Chondrocyte (in vitro differentiated cells): ENCODE measurements at places on chromosomes 4 and X. TPM values are rescaled to one million over a fixed set of nuclear protein-coding genes. Genes with fewer than 3 reads are reported as not detected.

DNA sequence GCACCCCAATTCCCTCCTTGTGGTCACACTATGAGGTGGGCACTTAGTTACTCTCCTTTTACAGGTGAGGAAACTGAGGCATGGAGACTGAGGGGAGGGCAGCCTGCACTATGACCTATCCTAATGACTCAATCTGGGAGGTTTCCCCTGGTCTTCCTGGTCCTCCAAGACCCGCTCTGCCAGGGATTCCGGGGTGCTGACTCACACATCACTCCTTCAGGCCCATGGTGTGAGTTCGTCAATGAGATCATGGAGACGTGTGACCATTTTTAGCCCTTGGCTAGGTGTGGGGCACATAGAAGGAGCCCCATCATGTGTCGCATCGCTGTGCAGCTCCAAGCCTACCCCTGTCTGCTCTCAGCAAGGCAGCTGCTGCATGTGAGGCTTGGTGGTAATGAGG is 32.4 kb upstream of the BCOR start:
- no peak for DNase-seq

DNA sequence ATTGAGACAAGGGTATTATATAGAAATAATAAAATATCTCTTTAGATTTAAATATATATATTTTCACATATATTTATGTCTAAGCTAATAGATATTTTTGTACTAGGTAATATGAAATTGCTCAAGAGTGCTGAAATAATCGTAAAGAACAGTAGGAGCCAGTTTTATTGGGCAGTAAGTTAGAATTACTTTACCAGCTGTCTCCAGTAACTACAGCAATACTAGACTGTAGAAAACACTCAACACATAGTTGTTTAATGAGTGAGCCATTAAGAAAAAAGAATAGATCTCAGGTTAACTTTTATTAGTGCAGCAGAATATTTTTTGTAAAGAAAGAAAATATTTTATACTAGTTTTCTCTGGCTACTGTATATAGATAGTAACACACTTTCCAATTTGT is 715.2 kb downstream of the TRIML1 start:
- no peak for DNase-seq

DNA sequence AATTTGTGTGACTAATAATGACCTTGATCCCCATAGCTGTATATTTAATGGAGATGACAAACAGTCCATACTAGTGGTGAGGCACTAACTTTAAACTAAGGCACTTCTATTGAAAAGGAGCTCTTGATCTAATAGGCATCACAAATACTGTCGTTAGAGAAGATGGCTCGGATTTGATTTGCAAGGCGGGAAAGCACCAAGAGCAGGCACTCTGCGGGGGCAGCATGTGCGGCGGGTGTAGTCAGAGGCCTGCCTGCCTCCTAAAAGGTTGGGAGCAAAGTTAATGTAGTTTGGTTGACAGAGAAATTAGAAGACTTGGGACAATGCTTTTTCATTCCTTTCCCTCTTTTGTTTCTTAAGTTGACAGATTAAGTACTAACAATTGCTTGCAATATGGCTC is 278.8 kb downstream of the CFAP299 start:
- DNase-seq, result no peak

DNA sequence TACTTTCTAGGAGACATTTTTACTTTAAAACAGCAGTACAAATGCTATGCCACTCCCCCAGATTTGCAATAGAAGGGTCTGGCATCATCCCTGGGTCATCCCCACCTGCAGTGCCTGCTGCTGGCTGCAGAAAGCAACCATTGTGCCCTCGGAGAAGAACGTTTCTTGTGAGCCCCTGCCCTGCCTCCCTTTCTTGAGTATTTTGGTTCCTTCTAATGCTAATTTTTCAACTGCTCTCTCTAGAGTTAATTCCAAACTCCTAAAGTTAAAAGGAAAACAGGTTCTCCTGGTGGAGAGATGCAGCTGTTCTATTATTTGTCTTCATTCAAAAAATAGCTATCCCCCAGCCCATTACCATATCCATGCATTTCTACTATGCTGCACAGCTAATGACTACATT is 107.1 kb downstream of the IDS start:
- no peak for DNase-seq

DNA sequence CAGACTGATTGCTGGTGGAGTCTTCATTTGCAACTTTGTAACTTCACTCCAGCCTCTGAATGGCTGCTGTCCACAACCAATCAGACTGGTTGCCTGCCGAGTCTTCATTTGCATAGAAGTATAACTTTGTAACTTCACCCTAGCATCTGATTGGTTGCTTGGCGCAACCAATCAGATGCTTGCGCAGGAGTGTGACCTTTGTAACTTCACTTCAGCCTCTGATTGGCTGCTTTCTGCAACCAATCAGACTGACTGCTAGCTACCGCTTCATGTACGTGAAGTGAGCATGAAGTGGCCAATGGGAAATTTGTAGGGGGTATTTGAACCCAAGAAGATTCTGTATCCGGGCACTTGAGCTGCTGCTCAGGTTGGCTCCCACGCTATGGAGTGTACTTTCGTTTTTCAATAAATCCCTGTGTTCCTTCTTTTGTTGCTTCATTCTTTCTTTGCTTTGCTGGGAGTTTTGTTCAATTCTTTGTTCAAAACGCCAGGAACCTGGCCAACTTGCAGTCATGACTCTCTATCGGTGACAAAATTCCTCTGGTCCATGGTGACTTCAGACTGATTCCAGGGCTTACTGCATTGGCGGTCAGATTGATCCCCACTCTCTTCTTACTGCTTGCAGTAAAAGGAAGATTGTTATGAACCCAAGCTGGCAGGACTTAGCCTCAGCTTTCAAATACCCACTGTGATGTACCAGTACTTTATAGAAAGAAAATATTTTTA is 46.4 kb upstream of the FGG start:
- DNase-seq, result no peak

DNA sequence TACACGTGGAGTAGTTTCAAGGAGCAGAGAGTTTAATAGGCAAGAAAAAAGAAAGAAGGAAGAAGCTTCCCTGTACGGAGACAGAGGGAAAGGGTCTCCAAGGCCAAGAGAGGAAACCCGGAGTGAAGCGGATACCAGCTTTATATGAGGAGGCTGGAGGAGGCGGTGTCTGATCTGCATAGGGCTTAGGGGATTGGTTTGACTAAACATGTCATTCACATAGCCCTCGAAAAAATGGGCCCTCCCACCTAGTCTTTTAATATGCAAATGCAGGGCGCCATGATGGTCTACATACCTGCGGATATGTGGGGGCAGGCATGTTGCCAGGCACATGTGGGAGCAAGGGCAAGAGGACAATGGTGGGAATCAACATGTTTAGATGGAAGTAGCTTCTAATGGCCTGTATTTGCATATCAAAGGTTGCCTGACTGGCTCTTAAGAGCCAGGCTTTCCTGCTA is 103.1 kb upstream of the UGT8 start:
- no peak for DNase-seq

- DNase-seq, result no peak
These were observed 20.8 kb upstream of the CEP135 start for GRCh38 chr4:55927803-55928437.

- no peak for DNase-seq
These were observed 293.2 kb upstream of the PRPS2 start for GRCh38 chrX:12497832-12498591.

DNA sequence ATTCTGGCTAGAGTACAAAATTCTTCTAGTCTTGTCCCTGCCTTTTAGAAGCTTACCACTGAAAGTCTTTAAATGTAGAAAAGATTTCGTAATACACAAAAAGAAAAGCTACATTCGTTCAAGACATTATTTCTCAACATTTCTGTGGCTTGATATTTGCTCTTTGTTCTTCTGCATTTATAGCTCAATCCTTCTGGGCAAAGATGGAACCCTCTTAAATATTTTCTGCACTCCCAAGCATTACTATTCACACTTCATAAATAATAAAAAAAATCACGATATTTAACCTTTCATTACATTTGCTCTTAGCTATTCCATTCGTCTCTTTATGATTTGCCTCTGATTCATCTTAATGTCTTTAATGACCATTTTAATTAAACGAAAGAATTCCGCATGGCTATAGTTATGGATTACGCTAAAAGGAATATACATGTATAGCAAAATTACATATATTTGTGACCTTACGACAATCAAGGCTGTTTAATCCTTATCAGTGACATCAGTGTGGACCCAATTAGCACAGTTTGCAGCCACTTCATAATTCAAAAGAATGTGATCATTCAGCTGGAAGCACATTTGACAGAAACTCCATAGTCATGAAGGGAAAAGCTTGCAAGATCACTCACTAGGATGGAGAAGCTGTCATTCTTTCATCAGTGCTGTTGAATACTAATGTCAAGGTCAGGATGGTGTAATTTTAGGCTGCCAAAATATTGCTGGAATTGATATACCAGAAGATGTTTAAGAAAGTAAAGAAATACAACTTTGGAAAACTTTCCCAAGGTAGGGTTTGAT is 1075.0 kb upstream of the TENM3 start:
- DNase-seq, result no peak

DNA sequence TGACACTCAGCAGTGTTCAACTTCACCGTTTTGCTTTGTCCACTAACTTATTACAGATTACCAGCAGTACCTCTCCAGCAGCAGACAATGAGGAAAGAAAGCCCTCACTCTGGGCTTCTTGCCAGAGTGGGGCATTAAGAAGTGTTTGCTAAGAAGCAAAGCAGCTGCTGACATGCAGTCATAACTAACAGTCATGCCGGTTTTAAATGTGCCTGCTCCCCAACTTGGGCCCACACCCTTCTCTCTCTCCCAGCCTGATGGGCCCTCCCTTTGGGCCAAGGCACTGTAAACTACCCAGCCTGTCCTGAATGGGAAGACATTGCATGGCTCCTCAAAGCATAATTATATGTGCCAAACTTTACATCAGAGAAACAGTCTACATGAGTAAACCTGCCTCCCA is 54.6 kb upstream of the HHIP start:
- no peak for DNase-seq

GRCh38 chr4:1211371-1211770 is 37.6 kb downstream of the CTBP1 start:
- peak; percentile 39 for DNase-seq

GRCh38 chrX:16628946-16629595 is 20.9 kb upstream of the S100G start:
- DNase-seq, result no peak

- DNase-seq, result no peak
These were observed 102.4 kb upstream of the LIMCH1 start for GRCh38 chr4:41435510-41435909.

DNA sequence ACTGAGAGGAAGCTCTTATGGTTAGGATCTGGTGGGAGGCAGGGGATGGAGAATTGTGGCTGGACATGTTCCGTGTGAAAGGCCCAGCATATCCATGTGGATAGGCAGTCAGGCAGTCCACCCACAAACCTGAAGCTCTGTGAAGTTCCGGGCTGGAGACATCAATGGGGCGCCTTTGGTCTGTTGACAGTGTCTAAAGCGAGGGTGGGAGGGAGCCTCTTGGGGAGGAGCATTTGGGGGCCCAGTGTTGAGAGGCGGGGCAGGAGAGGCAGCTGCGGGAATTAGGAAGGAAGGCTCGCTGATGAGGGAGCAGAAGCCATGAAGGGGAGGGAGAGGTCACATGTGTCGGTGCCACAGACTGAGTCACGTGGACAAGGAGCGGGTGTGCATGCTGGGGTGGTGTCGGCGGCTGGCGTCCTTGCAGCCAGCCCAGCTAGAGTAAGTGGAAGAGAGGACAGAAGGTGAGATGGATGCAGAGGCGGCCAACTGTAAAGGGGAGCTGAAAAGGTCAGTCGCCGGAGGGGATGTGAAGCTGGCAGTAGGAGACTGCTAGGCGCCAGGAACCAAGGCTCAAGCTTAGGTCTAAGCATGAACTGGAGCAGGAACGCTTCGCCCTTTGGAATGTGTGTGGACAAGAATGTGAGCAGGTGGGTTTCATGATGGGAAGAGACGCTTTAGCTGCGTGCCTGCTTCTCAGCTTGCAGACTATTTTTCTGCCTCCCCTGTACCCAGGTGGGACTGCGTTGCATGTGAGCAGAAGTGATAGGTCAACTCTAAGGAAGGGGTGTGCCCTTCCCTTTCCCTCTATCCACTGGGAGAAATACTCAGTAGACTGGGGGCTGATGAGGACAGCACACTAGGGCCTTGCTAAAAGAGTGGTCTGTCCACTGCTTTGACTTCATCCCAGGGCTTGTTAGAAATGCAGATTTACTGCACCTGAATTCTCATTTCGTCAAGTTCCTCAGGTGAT is 44.0 kb upstream of the TLR2 start:
- no peak for DNase-seq

DNA sequence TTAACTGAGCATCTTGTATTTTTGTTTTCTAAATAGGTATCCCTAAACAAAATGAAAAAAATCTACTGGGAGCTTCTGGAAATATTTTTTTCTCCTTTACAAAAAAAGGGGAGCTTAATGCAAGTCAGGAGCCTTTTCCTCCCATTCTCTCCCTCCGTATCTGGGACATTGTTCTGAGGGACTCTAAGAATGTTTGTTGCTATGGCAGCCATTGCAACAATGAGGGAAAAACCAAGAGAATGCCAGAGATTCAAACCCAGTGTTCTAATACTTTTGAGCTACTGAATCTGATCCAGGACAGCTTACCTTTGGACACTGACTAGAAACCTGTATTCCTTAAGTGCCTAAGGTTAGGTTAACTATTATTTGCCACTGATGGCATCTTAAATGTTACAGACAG is 485.7 kb upstream of the HS3ST1 start:
- DNase-seq, result no peak

DNA sequence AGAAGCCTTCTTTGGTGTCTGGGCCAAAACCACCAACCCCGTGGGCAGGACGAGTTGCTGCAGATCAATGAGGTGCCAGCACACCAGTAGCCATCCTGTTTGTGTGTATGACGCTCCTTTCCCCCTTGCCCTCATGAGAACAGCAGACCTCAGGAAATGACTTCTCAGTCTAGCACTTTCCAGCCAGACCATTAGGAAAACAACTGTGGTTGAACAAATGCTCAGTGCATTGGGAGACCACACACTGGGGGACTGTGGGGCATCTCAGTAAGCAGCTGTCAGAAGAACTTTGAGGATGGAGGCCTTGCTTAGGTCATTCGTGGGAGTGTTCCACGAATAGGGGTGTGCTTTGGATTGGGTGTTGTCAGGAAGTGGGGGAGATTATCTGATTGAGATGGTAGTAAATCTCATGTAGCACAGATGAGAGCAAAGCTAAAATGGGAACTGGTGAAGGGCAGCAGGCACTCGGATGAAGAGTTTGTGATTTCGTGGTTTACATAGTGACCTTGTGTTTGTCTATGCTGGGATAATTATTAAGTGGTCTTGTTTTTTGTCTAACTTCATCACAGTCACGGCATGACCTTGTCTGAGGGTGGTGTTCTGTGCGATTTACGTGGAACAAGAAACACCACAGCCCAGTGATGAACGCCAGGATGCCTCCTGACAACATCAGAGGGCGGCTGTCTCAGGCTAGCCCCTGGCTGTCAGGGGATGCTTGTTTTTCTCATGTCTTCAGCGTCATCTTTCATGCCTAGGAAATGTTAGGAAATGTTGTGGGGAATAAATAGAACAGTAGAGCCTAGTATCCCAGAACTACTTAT is 70.1 kb downstream of the USP46 start:
- DNase-seq, result peak; percentile 92

- DNase-seq, result no peak
These were observed 105.9 kb downstream of the APBB2 start for GRCh38 chr4:41108481-41108880.

GRCh38 chrX:7545564-7545963 is 297.4 kb upstream of the VCX start:
- no peak for DNase-seq

- no peak for DNase-seq
These were observed 221.0 kb downstream of the SPCS3 start for GRCh38 chr4:176540814-176541213.

CXXC4 gene
- total RNA-seq, result 0.05 TPM in 1 of 3 replicates, not detected in the others

ITIH6 gene
- 0.08 to 0.15 TPM in 2 of 3 replicates, not detected in the other for total RNA-seq

NEIL3 gene
- total RNA-seq, result 1.5 to 2.5 TPM (median 1.7 TPM) in 3 replicates

LCORL gene
- 8.9 to 9.1 TPM (median 9.0 TPM) in 3 replicates for total RNA-seq
